ENCODE measurements at places on chromosomes 4 and X.

DNA sequence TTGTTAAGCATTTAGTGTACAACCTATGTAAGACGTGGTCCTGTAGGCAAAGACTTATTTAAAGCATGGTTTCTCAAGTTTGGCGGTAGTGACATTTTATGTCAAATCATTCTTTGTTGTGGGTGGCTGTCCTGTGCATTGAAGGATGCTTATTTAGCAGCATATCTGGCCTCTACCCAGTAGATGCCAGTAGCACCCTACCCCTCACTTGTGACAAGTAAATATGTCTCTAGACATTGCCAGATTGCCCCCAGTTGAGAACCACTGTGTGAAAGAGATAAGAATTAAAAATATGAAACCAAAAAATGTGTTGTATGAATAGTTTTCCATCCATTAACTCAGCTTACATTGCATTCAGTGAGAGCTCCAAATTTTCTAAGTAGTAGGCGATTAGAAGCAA is 25.5 kb downstream of the MMAA start:
- DNase-seq: no peak

- no peak for DNase-seq
These were observed 1.9 kb upstream of the MTTP start for GRCh38 chr4:99572527-99573240.

DNA sequence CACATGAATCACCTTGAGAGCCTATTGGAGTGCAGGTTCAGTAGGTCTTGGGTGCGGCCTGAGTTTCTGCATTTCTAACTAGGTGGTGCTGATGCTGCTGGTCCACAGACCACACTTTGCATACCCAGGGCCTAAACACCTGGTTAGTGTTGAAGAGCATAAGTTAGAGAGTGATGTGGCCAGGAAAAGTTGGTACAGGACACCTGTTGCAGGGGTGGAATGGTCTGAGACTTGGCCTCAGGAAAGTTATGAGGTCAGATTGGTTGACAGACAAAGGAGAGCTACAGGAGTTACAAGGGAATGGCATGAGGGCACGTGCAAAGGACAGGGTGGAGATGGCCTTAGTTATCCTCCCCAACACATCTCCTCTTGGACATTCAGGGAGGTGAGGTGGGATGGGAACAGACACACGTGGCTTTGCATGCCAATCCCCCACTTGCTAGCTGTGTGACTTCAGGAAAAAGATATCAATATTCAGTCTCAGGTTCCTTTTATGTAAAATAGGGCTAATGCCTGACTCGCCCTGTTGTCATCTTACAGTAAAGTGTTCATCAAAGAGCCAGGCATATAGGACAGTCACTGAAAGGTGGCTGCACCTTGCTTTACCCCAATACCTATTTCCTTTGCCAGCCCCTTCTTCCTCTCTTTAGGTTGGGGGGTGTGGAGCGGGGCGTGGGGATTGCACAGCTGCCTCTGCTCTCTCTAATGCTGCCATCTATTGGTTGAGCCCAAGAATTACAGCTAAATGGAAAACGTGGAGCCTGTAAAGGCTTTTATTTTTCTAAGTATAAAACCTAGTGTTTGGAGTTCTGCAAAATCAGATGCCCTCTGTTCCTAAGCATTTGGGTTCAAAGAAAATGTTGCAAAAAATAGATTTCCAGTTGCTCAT is 47.5 kb downstream of the ATG4A start:
- DNase-seq: no peak

GRCh38 chr4:148056879-148057278 is 325.0 kb downstream of the ARHGAP10 start:
- peak; percentile 15 for DNase-seq

GRCh38 chr4:149964001-149964796 is 114.0 kb upstream of the DCLK2 start:
- DNase-seq: no peak

GRCh38 chrX:39261446-39262147 is 460.3 kb downstream of the MID1IP1 start:
- peak; percentile 56 for DNase-seq

DNA sequence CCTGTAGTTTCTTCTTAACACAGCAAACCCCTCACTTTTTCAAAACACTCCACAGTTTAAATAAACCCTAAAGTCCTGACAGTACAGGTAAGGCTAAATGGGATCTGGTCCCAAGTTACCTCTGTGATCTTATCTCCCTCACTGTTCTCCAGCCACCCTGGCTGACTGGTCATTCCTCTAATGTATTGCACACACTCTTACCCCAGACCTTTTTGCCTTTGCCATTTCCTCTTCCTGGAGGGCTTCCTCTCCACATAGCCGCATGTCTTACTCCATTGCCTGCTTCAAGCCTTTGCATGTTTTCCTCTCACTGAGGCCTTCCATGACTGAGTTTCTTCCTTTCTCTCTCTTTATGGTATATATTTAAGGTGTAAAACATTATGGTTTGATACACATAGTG is 19.5 kb upstream of the ANXA3 start:
- DNase-seq: no peak

- DNase-seq: no peak
These were observed 841.1 kb downstream of the CENPC start for GRCh38 chr4:66704243-66704642.

DNA sequence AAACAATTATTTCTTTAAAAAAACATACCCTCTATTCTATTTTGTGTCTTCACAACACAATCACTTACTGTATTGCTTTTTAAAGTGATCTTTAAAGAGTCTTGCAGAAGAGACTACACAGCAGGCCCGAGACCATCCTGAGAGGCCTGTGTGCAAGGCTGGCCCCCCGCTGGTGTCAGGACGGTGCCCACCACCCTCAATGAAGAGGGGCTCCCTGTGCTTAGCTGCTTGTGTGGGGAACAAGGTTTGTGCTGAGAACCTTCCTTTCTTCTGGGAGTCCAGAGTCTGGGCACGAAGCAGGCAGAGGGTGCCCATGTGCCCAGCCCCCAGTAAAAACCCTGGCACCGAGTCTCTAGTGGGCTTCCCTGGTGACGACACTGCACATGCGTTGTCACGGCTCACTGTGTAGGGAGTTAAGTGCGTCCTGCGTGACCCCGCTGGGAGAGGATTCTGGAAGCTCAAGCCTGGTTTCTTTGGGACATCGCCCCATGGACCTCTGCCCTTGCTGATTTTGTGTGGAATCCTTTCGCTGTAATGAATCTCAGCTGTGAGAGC is 22.0 kb downstream of the RGS12 start:
- DNase-seq: no peak

GRCh38 chrX:138748480-138748879 is 37.0 kb upstream of the FGF13 start:
- no peak for DNase-seq

GRCh38 chr4:154010371-154010770 is 221.5 kb upstream of the SFRP2 start:
- no peak for DNase-seq

DNA sequence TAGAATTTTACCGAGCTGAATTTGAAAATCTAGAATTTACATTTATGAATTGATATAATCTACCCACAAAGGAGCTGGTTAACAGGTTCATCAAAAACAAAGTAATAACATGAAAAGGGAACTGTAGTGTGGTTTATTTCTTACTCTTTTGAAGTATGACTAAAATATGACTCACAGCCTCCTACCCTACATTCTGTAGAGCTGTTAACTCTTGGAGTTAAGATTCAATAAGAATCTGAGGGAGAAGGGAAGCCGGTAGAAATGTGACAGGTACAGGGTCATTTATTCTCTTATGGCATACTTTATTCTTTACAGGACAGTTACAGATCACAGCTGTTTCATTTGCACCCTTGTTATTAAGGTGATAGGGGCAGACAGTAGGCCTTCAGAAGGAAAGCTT is 132.2 kb upstream of the FAM47B start:
- peak; percentile 25 for DNase-seq

- no peak for DNase-seq
These were observed 404.5 kb downstream of the BCOR start for GRCh38 chrX:39693298-39693697.

GRCh38 chrX:114959729-114960128 is 57.7 kb downstream of the IL13RA2 start:
- no peak for DNase-seq

DNA sequence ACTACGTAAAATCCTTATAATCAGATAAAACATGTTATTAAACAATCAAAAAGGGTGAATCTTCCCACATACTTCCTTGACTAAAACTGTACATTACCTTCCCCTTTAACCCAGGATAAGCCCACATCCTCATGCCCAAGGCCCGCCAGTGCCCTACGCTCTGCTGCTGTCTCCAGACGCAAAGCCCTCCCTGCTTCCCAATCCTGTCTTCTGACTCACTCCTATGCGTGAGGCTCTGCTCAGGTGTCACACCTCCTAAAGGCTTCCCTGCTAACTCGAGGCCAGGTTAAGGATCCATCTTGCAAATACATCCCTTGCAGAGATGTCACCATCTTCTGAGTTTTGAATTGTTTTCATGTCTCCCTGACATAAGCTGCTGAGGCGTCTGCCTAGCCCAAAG is 61.6 kb downstream of the STX18 start:
- no peak for DNase-seq

DNA sequence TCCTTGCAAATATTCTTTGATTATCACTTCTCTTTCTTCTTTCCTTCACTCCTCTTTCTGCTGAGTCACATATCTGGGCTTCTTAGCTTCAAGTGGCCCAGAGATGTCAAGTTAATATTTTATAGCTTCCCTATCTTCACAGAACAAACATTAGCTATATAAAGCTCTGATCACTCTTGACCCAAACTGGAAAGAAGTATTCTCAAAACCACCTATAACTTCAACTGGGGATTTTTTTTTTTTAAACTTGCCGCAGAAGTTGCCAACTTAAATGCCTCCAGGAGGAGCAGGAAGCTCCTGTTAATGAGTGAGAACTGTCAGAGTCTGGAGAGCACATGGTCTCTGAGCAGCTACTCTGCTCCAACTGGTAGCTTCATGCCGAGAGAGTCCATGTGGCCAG is 233.3 kb upstream of the EDNRA start:
- DNase-seq: no peak
